ENCODE measurements at places on chromosomes 1 and 21.
A peak's percentile ranks its signal among the peaks of the same experiment; 100 is the strongest.

- no peak for DNase-seq
Measured at GRCh38 chr1:41396084-41396483, 34.9 kb downstream of the FOXO6 start.

DNA sequence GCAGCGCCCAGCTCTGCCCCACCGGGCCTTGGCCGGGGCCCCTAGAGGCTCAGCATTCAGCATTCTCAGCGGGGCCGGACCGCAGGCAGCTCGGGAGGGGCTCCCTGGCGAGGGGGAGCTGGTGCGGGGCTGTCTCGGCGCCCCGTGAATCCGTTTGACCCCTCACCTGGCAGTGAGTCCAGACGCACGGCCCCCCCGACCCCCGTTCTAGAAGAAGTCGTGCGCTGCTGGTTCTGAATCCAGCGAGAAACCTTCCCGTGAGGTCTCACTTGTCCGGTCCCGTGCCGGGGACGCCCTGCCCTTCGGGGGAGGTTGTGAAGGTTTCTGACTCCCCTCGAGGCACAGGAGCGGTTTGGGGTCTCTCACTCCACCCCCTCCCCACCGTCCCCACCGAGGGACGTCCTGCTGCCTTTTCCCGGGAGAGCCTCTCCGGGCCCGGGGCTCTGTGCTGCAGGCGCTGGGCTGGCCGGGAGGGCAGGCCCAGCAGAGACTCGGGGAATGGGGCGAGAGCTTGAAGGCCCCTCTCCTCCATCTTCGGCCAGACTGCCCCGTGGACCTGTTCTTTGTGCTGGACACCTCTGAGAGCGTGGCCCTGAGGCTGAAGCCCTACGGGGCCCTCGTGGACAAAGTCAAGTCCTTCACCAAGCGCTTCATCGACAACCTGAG, 655 bp downstream of the COL6A1 start:
- no peak for DNase-seq

- DNase-seq = no peak
Measured at GRCh38 chr21:34606621-34607020, 8.3 kb downstream of the RCAN1 start.

GRCh38 chr1:245195398-245195797, 40.6 kb downstream of the KIF26B start:
- DNase-seq = no peak

DNA sequence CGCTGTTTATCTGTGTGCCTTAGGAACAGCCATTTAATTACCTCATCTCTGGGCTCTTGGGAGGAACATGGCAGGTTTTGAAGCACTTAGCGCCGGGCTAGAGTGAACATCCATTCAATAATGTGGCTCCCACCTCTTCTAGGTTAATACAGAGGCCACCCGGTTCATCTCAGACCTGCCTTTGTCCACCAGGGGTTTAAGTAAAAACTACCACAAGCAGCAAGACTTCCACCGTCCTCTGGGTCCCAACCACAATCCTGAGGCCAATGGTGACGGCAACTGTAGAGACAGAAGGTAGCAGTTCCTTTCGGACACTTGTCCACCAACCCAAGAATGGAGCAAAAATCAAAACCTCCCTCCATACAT, 924 bp upstream of the DDOST start:
- DNase-seq = no peak

- no peak for DNase-seq
Measured at GRCh38 chr1:185396126-185396525, 79.1 kb upstream of the IVNS1ABP start.

DNA sequence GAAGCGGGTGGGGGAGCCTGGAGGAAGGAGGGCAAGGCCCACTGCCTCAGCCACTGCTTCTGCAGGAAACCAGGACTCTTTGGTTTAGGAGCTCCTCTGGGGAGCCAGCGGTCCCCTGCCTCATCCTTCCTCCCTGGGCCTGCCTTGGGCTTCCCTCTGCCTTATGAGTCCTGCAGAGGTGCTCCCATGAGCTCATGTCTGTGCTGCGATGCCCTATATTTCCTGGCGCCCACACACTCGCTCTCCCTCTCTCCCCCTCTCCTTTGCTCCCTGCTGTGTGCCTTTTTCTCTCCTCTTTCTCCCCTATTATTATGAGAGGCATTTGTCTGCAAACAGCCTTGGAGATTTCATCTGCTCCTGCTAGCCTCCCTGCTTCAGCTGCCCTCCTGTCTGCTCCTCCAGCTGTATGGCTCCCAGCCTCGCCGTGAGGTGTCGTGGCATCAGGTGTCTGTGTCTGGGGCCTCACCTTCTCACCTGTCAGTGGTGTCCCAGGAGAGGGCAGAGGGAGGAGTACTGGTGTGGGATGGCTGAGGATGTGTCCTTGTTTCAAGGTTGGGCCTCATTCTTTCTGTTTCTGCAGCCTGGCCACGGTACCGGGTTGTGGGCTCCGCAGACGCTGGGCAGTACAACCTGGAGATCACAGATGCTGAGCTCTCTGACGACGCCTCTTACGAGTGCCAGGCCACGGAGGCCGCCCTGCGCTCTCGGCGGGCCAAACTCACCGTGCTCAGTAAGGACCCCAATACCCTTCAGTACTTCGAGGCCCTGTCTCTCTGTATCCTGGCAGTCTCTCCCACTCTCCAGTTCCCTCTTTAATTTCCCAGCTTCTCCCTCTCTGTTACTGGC, 84.2 kb downstream of the KIRREL1 start:
- DNase-seq = no peak

DNA sequence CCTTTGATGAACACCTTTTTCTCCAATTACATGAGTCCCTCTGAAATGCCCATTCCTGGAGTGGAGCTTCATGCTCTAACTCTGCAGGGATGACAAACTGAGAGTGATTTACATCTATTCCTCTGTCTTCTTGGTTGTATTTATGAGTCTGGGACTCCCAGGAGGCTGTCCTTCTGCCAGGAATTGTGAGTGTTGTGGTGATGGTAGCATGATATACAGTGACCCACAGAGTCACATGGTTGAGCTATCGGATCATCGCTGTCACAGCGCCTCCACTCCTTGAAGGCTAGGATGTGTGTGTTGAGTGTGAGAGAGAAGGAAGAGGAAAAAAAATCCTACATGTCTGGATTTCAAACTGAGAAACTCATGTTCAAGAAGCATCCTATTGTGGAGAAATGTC, 163.4 kb upstream of the CACNA1E start:
- no peak for DNase-seq

DNA sequence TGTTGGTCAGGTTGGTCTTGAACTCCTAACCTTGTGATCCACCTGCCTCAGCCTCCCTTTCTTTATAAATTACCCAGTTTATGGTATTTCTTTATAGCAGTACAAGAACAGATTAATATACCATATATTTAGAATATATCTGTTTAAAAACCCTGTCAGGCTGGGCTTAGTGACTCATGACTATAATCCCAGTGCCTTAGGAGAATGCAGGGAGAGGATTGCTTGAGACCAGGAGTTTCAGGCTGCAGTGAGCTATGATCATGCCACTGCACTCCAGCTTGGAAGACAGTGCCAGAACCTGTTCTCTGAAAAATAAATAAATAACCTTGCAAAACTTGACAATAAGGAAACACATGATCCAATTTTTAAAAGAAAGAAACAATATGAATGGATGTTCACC, 43.9 kb downstream of the ZNF684 start:
- DNase-seq = no peak

GRCh38 chr1:227789084-227790033, 26.1 kb upstream of the PRSS38 start:
- DNase-seq = no peak

DNA sequence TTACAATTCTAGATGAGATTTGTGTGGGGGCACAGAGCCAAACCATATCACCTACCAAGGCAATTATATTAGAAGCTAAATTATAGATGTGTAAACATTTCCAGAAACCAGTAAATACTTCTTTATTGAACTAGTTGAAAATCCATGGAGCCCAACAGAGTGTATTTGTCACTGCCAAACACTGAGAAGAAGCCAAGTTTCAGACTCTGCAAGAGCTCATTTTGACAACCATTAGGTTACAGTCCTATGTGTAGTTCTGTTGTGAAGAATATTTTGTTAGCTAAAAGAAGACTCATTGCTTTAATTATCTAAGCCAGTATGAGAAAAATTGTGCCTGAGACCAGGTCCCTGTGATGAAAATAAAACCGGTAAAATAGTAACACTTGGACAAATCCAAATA, 358.9 kb upstream of the SGIP1 start:
- no peak for DNase-seq

GRCh38 chr1:52348704-52349300, 17.2 kb downstream of the CC2D1B start:
- DNase-seq = no peak

- no peak for DNase-seq
Measured at GRCh38 chr1:200275415-200275814, 134.4 kb downstream of the ZNF281 start.

GRCh38 chr1:224629965-224630364, 13.8 kb downstream of the CNIH3 start:
- DNase-seq = no peak

GRCh38 chr1:54488779-54489626, 59.0 kb upstream of the ACOT11 start:
- DNase-seq = peak; percentile 91

- no peak for DNase-seq
Measured at GRCh38 chr1:15731735-15732685, 4.0 kb upstream of the SLC25A34 start.

- no peak for DNase-seq
Measured at GRCh38 chr1:211633524-211633846, 41.9 kb downstream of the NEK2 start.

All from GM10248 (cell line).